ENCODE measurements at places on chromosomes 11 and 22.

DNA sequence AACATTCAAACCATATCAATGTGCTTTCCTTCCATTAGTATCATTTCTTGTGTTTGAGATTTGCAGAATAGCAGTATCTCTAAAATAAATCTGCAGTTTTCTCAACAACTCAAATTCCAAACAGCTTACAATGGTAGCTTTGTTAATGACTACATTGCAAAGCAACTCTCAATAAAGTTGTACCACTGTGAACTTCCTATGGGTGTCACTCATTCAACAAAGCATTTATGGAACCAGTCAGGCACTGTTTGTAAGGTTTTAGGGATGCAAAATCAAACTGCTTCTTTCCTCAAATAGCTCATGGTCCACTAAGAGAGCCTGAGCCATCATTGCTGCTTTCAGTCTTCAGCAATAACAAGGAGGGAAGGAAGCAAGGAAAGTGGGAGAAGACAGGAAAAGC lies 91.0 kb downstream of the CCDC83 start:
- no peak for DNase-seq

DNA sequence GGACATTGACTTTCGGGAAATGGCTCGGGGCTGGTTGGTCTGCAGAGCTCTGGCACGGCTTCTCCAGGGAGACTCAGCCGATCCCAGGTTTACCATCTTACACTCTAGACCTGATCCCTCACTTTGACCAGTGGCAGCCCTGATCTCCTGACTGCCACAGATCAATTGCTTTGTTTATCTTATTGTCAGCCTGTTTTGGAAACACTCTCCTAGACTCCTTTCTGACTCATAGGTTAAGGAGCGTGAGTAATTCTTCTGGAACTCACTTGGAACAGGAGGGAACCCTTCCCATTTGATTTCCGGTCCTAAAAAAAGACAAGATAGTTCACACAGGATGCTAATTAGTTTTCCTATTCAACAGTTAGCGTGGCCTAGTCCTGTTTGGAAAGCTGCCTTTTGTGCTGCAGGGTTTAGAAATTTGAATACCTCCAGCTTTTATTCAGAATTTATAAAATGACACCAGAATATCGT lies 16.0 kb upstream of the BMAL1 start:
- DNase-seq: no peak

DNA sequence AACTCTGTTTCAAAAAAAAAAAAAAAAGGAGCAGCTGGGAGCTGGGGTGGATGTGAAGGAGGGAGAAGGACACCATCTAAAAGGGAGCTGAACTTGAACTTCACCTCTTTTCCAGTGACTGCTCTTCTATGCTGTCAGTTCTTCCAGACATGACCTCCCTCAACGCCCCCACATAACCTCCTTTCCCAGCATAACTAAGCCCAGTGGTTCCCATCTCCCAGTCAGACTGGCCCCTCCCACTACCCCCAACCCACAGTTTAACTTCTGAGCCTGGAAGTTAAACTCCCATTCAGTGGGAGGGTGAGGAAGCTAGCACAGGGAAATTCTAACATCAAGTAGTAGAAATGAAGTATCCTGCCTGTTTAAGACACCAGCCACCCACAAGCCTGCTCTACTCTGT lies 1.8 kb downstream of the ARHGAP1 start:
- no peak for DNase-seq

DNA sequence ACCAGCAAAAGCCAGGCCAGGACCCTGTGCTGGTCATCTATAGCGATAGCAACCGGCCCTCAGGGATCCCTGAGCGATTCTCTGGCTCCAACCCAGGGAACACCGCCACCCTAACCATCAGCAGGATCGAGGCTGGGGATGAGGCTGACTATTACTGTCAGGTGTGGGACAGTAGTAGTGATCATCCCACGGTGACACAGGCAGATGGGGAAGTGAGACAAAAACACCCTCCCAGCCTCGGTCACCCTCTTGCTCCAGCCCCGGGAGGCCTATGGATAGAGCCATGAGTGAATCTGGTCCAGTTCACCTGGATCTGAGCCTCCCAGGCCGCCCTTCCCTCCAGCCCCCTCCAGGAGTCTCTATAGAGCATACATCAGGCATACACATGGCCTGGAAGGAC lies 115.2 kb upstream of the IGLL5 start:
- no peak for DNase-seq

DNA sequence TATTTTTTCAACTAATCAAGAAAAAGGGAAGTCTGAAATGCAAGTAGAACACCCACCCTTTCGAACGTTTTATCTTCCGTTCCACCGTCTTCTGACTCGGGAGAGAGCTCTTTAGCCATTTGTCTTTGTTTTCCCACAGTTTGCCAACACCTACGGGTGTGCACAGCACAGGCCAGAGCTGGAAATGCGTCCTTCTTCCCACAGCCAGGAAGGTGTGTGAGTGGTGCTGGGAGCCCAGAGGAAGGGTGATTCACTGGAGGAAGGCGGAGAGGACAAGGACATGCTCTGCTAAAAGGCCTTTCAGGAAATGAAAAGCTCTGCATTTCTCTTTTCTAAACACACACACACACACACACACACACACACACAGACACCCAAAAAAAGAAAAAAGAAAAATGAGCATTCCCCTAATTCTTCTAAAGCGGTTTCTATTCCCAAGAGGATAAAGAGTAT lies 18.5 kb downstream of the ENDOD1 start:
- DNase-seq: no peak

- no peak for DNase-seq
Measured at GRCh38 chr11:47147250-47147649, 29.4 kb downstream of the ARFGAP2 start.

DNA sequence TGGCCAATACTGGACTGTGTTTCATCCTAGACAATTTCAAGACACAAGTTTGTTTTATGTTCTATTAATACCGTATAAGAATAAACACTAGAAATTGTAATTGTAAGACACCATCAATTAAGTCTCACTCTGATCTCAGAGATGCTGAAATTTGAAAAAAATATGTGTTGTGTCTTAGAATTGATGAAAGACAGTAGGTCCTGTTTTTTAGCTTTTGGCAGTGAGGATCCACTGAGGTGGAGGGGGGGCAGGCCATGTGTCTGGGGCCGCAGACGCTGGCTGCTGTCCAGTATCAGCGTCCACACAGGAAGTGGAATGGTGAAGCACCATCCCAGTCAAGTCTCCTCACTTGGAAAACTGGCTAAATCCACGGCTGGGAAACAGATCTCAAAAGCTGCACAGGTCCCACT lies 22.5 kb upstream of the ALG8 start:
- DNase-seq: no peak

DNA sequence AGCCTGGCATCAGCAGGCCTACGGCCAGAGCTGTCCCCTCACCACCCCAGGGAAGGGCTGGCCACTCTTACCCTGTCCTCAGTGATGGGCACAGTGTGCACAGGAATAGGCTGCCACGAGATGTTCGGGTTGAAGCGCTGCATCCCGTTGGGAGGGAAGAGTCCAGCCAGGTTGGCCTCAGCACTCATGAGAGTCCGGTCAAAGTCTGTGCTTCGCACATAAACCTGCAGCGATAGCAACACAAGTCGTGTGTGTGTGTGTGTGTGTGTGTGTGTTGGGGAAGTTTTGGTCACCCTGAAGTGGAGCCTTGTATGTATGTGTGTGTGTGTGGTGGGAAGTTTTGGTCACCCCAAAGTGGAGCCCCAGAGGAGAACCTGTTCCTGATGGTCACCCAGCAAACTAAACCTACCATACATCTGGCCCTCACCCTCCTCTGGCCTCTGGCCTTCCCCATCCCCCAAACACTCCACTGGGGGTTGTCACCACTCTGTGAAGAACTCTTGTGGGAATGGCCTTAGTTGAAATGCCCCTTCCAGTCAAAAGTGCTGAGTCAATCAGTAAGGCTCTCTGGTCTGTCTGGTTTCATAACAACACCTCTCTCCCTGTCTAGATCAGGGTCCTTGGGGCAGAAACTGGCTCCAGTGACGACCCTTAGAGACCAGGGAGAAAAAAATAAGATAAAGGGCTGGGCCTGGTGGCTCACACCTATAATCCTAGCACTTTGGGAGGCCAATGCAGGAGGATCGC lies 2.8 kb downstream of the ACP2 start:
- DNase-seq: no peak

GRCh38 chr11:112343368-112344039 lies 82.8 kb upstream of the PLET1 start:
- no peak for DNase-seq

GRCh38 chr11:24678703-24679348 lies 182.0 kb downstream of the LUZP2 start:
- DNase-seq: no peak

Data from activated CD4-positive, alpha-beta T cell treated with anti-CD3 and anti-CD28 coated beads, Interleukin-2, Interleukin-6, amounts not matched to agents 100 ng/mL and 50 ng/mL, durations not matched to agents 16 hours and 8 hours (primary cell).